Mesenteric fat pad (tissue), 1 donor: ENCODE measurements at places on chromosomes 12 and 14. TPM values are rescaled to one million over a fixed set of nuclear protein-coding genes. Genes with fewer than 3 reads are reported as not detected.

- DNase-seq = no peak
These were observed 55.7 kb downstream of the TMTC1 start for GRCh38 chr12:29728030-29728429.

The UNC79 gene
- 0.13 TPM for total RNA-seq

DNA sequence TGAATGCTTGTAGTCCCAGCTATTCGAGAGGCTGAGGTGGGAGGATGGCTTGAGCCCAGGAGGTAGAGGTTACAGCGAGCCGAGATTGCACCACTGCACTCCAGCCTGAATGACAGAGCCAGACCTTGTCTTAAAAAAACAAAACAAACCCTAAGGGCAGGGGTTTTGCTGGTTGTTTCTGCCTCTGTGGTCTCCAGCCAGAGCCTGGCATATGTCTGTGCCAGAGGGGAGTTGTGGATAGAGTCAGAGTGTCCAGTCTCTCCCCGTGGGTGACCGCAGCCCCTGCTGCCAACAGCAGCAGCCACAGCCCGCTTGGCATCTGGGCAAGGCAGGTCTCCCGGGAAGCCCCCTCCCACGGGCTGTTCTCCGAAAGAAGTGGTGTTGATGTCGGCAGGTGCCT is 37.6 kb downstream of the MVK start:
- DNase-seq = no peak

- DNase-seq = no peak
These were observed 42.1 kb downstream of the STXBP6 start for GRCh38 chr14:25007832-25008231.

The GPD1 gene
- total RNA-seq = 1,023 TPM

- no peak for DNase-seq
These were observed 1.1 kb downstream of the CCDC91 start for GRCh38 chr12:28191051-28192048.

DNA sequence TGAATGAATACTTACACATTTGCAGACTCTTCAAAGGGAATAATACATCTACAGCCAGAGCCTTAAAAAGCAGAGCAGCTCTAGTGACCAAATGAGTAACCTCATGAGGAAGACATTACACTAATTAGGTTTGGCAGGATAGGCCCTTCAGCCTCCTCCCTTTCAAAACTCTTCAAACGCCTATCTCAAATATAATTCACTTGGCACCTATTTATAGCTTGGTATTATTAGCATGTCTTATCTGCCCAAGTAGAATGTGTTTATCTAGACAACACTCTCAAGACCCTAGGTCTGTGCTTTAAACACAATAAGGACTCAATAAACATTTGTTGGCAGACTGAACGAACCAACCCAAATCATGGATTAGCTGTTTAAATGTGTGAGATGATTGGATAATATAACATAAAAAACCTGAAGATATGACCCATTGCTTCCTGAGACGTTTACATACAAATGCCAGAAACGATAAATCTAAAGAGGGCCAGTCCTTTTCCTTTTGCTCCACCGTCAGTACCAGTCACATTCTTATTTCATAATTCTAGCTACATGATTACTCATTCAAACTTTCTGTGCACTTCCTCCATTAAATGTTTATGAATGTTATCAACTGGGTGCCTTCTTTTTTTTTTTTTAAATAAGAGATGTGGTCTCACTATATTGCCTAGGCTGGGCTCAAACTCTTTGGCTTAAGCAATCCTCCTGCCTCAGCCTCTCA is 123.3 kb downstream of the CEP83 start:
- DNase-seq = no peak

GRCh38 chr14:52124791-52125684 is 56.2 kb upstream of the NID2 start:
- DNase-seq = no peak

- no peak for DNase-seq
These were observed 64.1 kb downstream of the LRP6 start for GRCh38 chr12:12202747-12203146.

The PRH2 gene
- not detected for total RNA-seq

DNA sequence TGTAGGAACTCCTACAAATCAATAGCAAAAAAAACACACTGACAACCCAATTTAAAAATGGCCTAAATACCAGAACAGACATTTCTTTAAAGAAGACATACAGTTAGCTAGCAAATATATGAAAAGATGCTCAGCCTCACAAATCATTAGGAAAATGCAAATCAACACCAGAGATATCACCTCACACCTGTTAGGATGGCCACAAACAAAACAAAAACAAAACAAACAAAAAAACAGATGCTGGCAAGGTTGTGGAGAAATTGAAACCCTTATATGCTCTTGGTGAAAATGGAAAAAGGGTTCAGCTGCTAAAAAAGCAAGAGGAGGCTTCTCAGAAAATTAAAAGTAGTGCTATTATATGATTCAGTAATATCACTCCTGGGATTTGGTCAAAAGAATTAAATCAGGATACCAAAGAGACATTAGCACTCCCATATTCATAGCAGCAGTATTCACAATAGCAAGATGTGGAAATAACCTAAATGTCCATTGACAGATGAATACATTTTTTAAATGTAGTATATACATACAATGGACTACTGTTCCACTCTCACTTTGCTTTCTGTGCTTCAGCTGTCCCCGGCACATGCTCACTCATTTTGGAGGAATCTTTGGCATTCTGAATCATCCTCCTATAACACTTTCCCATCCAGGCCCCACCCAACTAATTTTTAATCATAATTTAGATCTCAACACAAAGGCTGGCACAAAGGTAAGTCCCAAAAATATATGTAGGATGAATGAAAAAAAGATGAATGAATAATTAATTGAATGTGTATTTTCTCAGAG is 99.1 kb downstream of the SYT1 start:
- DNase-seq = no peak

GRCh38 chr14:75310295-75311111 is 31.9 kb downstream of the FOS start:
- peak; percentile 96 for DNase-seq

- DNase-seq = no peak
These were observed 10.3 kb upstream of the ZNF84 start for GRCh38 chr12:133026996-133027395.

The JPH4 gene
- total RNA-seq = 1.1 TPM

DNA sequence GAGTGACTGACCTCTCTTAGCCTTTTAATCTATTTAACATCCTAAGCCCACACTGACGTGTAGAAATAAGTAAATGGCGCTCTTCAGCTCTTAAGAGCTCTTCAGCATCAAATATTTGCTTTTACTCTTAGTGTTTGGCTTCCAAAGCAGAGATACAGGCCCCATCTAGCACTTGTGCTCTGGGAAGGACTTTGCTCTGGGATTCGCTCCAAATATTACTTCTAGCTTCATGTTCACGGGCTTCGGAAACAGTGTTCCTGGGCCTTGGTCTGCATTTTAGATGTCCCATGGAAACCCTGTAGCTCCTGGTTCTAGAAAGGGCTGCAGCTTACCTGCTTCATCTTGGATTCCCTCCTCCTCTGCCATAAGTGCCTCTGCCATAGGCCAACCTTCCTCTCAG is 2.7 kb upstream of the NKX2-8 start:
- DNase-seq = no peak

GRCh38 chr12:11686120-11686519 is 36.6 kb downstream of the ETV6 start:
- DNase-seq = no peak

GRCh38 chr12:57430931-57431566 is at the start of gene R3HDM2:
TSS of gene R3HDM2 (minus strand) at chr12:57431043. CDS start at chr12:57310428, 120,615 bp downstream.
- peak; percentile 98 for DNase-seq

The PLXNC1 gene
- total RNA-seq = 8.9 TPM

DNA sequence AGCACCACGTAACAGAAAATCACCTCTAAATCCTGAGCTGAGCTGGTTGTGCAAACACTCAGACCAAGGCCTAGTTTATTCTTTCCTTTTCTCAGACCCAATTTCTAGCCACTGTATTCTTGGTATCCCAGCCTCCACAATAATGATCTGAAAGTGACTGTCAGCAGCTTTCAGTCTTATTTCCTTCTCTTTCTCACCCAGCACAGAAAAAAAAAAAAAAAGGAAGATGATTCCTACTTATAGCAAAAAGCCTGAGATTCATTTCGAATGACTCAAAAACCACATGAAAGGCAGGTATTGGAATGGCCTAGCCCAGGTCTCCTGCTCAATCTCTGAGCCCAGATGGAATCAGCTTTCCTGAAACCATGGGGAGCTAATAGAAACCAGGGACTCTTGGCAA is 298.6 kb upstream of the PPFIA2 start:
- DNase-seq = no peak

The LRRC9 gene
- not detected for total RNA-seq

DNA sequence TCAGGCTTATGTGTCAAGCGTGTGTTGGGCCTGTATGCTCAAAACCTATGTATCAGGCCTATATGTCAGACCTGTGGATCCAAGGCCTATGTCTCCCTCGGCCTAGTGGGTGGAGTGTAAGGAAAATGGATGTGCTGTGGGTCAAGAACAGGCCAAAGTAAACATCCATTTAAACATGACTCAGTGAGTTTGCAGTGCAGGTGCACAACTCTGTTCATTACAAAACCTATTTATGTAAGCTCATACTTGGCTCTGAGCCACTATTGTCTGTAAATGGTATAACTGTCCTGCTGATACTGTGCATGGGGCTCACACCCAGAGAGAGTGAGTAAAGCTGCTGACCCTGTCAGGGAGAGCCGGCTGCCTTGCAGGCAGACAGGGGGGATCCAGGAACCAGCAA is 249.7 kb upstream of the AVPR1A start:
- DNase-seq = no peak

DNA sequence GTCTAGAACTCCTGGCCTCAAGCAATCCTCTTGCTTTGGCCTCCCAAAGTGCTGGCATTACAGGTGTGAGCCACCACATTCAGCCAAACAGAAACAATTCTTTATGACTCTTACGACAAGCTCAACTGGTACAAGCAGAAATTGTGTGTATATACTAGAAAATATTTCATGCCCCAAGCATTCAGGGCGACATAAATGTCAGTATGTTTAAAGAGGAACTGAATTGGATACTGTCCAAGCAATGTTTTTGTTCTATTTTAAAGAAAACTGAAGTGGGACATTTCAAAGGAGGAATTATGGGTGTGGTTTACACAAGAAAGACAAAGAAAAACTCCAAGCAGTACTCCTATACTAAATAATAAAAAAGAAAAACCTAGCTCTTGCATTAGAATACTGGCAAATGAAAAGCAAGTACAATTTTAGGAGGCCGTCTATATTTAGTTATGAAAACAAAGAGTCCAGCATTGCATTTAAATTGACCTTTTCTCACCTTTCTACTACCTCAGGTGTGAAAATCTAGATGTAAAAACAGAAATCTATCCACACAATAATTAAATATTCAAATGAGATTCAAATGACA is 48.9 kb downstream of the PPP1R12A start:
- no peak for DNase-seq

GRCh38 chr14:68592948-68593556 is 199.8 kb downstream of the ZFP36L1 start:
- no peak for DNase-seq
